Myocyte (in vitro differentiated cells): ENCODE measurements at places on chromosomes 3 and 15. TPM values are rescaled to one million over a fixed set of nuclear protein-coding genes. Genes with fewer than 3 reads are reported as not detected.

The DNAJA4 gene
- total RNA-seq = 9.8 and 11.6 TPM in 2 replicates

The ZNF385D gene
- total RNA-seq = 0.99 and 1.6 TPM in 2 replicates

The FGF12 gene
- total RNA-seq = 0.16 and 0.64 TPM in 2 replicates

The ITPKA gene
- total RNA-seq = 6.2 and 10.7 TPM in 2 replicates

The PARP15 gene
- total RNA-seq = 0.08 TPM in 1 of 2 replicates, not detected in the other

The GADL1 gene
- 2.1 and 2.6 TPM in 2 replicates for total RNA-seq

The LMAN1L gene
- total RNA-seq = not detected in 2 replicates

The ATP8B4 gene
- total RNA-seq = 3.3 and 3.5 TPM in 2 replicates

The DCBLD2 gene
- total RNA-seq = 85.1 and 88.2 TPM in 2 replicates

The NDUFB4 gene
- total RNA-seq = 81.1 and 150 TPM in 2 replicates

The CLRN1 gene
- not detected in 2 replicates for total RNA-seq

The POC1A gene
- 1.2 and 1.3 TPM in 2 replicates for total RNA-seq

The GAP43 gene
- 0.16 TPM in 2 replicates for total RNA-seq
